ENCODE measurements at places on chromosomes 5 and 9. TPM values are rescaled to one million over a fixed set of nuclear protein-coding genes. Genes with fewer than 3 reads are reported as not detected.

- no peak for DNase-seq
Observed at GRCh38 chr9:137025517-137025966, 2.5 kb downstream of the ABCA2 start.

DNA sequence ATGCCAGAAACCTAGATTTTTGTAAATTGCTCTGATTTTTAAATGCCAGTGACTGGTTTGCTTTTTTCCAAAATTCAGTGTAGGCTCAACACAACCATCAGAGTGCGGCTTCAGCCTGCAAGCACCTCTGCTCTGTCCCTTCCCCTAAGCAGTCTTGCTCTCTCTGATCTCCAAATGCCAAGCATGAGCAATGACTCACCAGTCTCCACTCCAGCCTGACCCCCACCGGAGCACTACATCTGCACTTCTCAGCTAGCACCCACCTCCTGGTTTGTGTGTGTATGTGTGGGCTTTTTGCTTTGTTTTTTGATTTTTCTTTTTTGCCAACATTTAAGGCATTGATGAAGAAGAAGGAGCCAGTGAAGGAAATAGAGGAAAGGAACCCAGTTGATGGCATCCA lies 61.4 kb upstream of the ADRA1B start:
- no peak for DNase-seq

- DNase-seq: no peak
Observed at GRCh38 chr9:69601698-69602097, 70.5 kb downstream of the APBA1 start.

- no peak for DNase-seq
Observed at GRCh38 chr5:9617221-9617620, 12.9 kb downstream of the TAS2R1 start.

NR5A1 gene
- not detected for total RNA-seq

DNA sequence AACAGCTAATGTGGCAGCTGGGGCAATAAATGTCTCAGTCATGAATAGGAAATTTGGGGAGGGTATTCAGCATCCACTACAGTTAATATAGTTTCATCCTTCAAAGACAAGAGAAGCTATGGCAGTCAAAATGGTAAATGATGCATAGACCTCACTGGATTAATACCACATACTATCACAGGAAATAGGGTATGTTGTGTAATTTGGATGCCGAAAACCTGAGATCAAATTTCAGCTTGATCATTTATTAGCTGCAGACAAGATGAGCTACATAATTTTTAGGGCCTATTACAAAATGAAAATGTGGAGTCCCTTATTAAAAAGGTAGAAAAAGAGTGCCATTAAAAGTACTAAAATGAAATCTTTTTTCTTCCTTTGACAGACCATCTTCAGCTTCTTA lies 112.6 kb upstream of the MTAP start:
- no peak for DNase-seq

GRCh38 chr9:126336736-126337325 lies 10.2 kb downstream of the MVB12B start:
- DNase-seq: no peak

C9orf50 gene
- not detected for total RNA-seq

DNA sequence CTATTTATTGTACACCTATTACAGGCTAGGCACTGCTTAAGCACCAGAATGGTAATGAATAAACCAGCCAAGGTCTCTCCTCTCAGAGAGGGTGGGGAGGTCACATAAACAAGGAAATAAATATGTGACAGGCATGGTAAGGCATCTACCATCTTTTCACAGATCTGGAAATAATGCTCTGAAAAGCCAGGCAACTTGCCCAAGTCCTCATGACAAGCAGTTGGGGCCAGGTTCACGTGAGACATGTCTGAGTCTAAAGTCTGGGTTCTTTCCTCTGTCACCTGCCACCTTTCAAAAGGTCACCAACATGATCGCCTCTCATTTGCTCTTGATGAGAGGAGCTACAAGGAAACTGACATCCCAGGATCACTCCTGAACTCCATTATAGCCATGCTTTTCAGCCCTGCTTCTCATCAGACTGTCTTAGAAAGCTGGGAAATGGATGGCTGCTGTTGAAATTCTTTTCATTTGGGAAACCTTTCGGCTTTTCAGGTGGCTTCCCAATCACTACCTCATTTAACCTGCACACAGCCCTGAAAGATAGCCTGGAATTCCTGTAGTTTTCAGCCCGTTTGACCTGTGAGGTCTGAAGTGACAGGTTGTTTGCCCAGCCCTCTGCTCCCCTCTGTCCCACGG lies 123.1 kb downstream of the CRB2 start:
- DNase-seq: no peak

DNA sequence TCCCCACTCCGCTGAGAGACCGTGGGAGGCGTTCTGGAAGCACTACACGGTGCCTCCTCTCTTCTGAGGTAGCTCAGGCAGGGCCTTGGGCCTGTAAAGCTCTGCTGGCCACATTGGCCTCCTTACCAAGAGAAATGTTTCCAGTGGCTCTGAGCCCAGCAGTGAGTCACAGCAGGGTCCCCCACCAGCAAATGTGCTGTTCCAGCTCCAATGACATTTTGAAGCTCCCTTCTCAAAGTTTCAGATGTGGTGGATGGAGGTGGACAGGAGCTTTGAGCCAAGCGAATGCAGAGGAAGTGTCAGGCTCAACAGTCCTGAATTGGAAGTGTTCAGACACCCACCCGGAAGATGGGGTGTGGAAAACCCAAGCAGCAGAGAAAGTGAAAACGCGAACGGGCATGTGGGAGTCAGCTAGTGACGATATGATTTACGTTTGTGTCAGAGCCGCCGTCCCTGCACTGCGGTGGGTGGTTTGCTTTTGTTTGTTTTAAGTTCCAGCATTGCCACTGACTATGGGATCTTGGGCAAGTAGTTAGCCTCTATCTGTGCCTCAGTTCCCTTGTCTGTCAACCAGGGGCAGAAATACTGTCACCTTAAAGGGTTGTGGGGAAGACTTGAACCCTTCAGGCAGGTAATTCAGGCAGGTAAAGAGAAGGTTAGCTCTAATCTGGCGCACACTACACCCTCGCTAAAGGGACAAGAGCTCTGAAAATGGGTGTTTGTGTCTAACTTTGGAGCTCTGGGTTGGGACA lies 38.2 kb downstream of the C5orf15 start:
- DNase-seq: peak; percentile 62

DNA sequence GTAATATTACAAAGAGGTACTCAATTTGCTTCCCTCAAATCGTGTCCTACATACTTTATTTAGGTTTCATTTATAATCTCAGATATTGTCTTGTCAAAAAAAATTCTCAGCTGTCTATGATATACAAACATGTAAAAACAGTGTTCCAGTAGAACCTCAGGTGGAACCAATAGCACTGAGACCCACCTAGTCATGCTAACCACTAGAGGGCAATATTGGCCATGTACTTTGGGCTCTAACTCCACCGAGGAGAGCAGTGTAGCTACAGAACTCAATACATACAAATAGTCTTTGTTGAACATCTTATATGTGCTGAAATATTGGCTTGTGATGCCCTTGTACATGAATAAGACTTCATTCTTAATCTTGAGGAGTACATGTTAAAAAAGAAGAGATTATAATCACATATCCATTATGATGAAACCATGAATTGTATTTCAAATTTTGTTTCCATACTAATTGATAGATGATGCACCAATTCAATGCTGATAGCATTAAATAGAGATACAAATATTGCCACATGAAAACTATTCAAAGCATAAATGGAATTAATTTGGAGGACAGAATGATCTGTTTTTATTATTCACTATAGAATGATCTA lies 71.2 kb upstream of the CNTLN start:
- DNase-seq: peak; percentile 70

ZNF454 gene
- total RNA-seq: 0.18 TPM

DNA sequence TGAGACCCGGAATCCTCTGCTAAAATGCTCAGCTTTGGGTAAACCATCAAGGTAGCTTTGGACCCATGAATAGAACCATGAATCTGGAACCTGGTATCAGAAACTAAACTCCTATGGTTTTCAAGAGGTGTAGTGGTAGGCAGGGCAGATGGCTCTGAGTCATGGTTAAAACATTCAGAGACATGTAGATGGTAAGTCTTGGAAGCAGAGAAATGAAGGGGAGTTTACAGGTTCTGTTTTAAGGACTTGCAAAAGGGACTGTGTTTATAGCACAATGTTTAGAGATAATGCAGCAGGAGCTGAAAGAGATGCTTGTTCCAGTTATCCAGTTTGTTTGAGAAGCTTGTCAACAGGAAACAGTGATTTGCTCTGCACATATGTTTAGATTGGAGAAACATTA lies 36.0 kb upstream of the FBN2 start:
- DNase-seq: peak; percentile 21

DIRAS2 gene
- total RNA-seq: 1.6 TPM

DNAH5 gene
- under 0.01 TPM for total RNA-seq

- no peak for DNase-seq
Observed at GRCh38 chr5:64149268-64149667, 16.4 kb upstream of the RNF180 start.

DNA sequence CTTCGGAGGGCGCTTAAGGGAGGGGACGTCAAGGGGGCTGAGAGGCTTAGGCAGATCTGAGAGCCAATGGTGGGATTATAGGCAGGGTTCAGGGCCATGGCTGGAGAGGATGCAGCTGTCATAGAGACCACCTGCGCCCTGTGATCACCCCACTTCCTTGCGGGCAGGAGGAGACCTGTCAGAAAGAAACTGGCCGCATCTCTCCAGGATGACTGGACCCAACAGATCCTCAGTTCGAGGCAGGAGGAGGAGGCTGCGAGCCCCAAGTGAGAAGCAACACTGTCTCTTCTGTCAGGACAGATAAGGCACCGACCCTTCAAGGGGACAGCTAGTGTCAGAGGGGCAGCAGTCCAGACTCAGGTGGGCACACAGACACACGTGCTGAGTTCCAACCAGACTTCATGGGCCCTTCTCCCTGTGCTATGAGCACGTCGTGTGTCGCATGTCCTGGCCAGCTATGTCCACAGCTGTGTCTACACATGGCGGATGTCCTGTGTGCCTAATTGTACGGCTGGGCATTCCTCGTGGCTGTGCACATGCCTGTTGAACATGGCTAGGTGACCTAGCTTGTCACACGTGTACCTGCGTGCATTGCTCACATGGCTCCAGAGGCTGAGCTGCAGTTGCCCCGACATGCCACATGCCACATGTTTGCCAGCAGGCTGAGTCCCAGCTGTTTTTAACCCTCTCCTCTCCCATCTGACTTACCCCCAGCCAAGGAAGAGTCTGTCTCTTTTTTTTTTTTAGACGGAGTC lies 583 bp upstream of the AQP3 start:
- no peak for DNase-seq

QSOX2 gene
- total RNA-seq: 9.2 TPM

COL23A1 gene
- total RNA-seq: not detected

DNA sequence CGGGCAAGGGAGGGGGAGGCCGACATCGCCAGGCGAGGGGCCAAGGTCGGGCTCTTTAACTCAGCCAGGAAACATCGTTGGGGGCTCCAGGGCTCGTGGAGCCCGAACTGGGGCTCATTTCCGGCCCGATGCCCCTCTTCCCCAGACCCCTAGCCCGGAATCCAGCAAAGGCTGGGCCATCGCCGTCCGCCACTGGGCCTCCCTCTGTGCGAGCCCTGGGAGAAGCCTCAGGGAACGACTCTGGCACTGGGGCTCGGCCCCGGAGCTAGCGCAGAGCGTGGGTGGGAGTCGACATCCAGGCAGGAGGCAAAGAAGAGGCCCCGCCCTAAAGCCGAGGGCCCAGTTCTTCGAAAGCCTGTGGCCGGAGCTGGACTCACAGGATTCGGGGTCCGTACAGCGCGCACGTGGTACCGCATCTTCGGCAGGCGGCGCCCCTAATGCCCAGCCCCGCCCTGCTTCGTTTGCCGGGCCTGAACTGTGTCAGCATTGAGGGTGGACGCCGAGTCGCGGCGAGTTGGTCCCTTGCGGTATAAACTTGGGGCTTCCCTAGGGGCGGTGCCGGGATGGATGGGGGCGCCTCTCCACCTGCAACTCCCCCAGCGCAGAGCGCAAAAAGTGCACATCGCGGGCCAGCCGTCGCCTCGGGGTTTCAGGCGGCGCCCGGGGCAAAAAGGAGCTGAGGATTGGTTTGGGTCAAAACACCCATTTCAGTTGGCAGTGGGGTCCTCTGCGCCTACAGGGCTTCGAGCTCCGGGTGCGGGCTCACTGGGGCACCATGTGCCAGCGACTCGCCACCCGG lies 3.6 kb upstream of the PAX5 start:
- DNase-seq: no peak

AMACR gene
- total RNA-seq: 19.1 TPM

OTULINL gene
- 0.33 TPM for total RNA-seq

GRCh38 chr9:91519520-91520277 lies 96.1 kb upstream of the NFIL3 start:
- DNase-seq: no peak

GAPT gene
- not detected for total RNA-seq

DNA sequence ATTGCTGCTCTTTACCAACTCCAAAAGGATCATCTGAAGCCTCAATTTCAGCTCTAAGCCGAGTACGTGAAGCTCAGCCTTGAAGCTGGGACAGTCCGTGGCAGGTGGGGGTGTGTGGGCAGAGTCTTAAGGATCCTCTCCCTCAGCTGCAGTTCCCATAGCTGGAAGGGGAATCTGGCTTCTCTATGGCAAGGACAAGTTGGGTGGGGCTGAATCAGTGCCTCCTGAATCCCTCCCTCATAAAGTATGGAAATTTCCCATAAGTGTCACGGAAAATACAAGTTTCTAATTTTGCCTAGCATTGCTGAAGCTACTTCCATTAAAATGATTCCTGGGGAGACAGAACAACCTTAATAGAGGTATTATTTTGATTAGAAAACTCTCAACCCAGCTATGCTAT lies 47.9 kb upstream of the SMIM32 start:
- no peak for DNase-seq

DNA sequence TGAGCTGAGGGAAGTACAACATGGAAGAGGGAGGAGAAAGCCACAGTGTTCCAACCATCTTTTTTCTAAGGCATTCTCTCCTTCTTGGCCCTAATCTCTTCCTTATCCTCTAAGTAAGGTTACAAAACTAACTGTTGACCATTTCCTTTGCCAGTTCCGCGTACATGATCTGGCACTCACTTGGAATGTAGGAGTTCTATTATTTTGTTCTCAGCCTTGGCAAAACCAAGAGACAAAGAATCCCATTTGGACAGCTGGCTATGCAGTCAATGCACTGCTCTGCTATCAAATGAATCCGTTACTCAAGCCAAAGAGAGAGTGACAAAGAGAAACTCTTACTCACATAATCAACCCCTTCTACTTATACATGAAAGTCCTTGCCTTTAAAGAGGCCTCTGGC lies 410.3 kb downstream of the DTWD2 start:
- DNase-seq: peak; percentile 24

- DNase-seq: peak; percentile 88
Observed at GRCh38 chr9:26892251-26893029, at the start of gene CAAP1. CAAP1 (minus strand) TSS chr9:26892802; CDS start chr9:26892715, 87 bp downstream.

GRCh38 chr5:13027874-13028273 lies 916.6 kb downstream of the DNAH5 start:
- no peak for DNase-seq

DNA sequence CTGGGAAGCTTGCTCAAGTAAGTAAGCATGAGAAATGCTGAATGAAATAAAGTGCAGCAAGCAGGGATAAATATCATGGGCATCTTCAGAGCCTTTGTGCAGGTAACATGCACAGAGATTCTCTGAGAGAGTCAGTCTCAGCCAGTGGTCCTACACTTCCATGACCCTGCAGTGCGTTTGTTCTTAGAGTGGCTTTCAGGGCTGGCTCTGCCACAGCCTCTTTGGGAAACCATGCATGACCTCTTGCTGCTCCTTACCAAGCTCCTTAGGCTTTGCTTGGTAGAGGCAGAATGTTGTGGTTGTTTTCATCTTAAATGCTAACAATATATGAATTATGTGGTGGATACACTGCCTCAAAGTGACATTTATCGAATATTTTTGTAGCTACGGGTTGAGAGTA lies 5.4 kb downstream of the SYK start:
- DNase-seq: no peak
